Osteoblast (primary cell): ENCODE measurements at places on chromosomes 2 and 18. TPM values are rescaled to one million over a fixed set of nuclear protein-coding genes. Genes with fewer than 3 reads are reported as not detected.

CAPN14 gene
- total RNA-seq: under 0.01 TPM in 2 replicates

DNA sequence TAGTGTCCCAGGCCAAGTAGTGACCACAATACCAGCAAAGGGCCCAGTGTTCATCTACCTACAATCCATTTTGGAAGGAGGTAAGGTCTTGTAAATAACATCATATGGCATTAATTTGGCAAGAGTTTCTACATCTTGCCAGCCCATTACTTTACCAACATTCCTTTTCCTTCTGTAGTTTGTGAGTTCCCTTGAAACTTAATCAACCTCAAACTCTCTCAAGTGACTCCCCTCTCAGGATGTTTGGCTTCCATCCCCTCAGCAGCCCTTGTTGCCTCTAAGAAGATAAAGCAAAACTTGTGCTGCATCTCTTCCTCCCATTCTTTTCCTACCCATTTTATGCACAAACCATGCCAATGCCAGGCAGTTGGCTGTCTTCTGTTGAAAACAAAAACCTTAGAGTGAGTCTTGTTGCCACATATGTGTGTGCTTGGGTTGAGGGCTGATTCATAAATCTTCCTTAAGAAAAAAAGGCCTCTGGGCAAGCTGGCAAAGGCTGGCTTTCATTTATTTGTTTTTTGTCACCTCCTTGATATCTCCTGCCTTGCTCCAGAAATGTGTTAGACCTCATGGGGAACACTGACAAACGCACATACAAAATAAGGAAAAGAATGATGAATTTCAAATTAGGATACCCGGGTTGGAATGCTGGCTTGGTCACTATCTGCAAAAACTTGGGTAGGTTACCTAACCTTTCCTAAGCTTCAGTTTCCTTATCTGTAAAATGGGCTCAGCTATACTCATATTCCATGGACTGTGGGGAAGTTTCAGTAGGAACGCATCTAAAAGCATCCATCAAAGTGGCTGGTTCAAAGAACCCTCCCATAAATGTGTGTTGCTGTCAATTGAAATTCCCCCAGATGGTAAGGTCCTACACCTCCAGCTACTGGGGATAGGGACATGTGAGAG is 29.4 kb upstream of the ST3GAL5 start:
- no peaks in the 10 kb centered on the region for H3K27me3 ChIP-seq
- H3K4me1 ChIP-seq: peaks cover 8% of the 10 kb centered on the region
- no peak for DNase-seq
- no peak overlapping the region for H3K4me3 ChIP-seq

TLX2 gene
- total RNA-seq: under 0.01 and 0.36 TPM in 2 replicates

GRCh38 chr2:239827523-239827890 is 197.6 kb downstream of the NDUFA10 start:
- no peak for DNase-seq
- no peaks in the 10 kb centered on the region for H3K36me3 ChIP-seq
- H3K4me1 ChIP-seq: no peaks in the 10 kb centered on the region
- H3K27me3 ChIP-seq: no peaks in the 10 kb centered on the region
- no peak overlapping the region for H3K4me3 ChIP-seq

DNA sequence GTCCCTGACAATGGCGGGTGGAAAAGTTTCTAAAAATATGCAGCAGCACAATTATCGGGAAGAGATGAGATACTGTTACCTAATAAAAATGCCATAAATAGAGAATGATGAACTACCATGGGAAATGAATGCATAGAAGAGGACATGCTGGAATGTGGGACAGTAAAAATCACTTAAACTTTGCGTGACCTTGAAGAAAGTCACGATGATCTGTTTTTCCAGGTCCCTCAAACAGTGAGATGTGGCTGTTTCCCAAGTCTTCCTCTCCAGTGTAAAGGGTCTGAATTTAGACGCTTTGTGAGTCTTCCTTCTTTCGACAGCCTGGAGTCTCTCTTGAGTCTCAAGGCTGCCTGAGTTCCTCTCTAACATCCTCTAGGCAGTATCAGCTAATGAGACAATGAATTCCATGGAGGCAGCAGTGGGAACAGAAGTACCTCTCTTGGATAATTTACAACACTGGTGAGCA is 1.4 kb downstream of the CLUL1 start:
- H3K36me3 ChIP-seq: no peaks in the 10 kb centered on the region
- no peak for DNase-seq
- H3K27ac ChIP-seq: no peak overlapping the region
- H3K4me3 ChIP-seq: no peak overlapping the region

DNA sequence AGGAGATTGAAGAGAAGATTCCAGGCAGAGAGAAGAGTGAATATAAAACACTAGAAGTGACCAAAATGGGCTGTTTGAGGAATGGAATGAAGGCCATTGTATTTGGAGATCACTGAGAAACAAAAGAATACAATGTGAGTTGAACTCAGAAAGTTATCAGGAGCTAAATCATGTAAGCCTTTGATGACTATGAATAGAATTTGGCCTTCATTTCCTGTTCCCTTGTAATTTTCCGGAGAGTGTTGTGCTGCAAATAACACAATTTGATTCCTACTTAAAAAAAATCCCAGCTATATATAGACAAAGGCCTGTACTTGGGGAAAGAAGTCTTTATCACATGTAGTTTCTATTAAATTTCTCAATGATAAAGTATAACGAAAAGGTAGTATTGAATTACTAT is 33.7 kb upstream of the KYNU start:
- DNase-seq: no peak
- H3K27ac ChIP-seq: no peak overlapping the region
- H3K4me1 ChIP-seq: no peaks in the 10 kb centered on the region
- no peaks in the 10 kb centered on the region for H3K27me3 ChIP-seq
- no peaks in the 10 kb centered on the region for H3K36me3 ChIP-seq

GRCh38 chr2:150178591-150178990 is 308.9 kb downstream of the RND3 start:
- H3K4me3 ChIP-seq: no peak overlapping the region
- H3K27ac ChIP-seq: no peak overlapping the region
- H3K27me3 ChIP-seq: no peaks in the 10 kb centered on the region
- no peak for DNase-seq
- H3K4me1 ChIP-seq: peaks cover 4% of the 10 kb centered on the region

GAD1 gene
- 0.36 and 0.59 TPM in 2 replicates for total RNA-seq

SGO2 gene
- total RNA-seq: 3.2 and 4.0 TPM in 2 replicates

DNA sequence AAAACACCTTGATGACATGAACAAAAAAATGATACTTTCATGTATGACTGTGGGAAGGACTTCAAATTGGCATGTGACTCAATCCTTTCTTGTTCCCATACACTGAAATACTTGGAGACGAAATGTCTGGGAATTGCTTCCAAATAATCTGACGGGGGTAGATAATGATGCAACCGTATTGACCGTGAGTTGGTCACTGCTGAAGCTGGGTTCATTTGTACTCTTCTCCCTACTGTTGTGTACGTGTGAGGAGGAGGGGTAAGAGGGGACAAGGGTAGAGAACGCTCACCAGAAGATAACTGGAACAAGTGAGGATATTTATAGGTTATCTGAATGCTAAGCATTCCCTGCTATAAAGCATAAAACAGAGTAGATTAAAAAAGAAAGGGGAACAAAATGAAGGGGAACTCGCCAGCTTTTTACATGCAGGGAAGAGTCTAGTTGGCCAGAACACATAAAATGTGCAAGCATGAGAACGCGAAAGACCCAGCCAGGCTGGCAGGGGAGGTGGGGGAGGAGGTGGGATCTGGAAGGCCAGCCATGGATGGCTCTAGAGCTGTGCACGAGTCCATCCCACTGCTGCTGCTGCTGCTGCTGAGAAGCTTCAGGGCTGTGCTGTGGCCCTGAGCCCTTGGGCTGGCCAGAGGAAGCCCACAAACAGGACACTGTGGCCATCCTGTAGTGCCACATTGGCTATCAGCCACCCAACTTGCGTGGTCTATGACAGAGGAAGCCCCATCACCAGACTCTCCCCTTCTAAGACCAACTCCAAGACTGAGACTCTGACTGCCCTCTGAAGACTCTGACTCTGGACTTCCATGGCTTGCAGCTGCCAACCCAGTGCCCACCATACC is 15.2 kb upstream of the CETN1 start:
- no peaks in the 10 kb centered on the region for H3K4me1 ChIP-seq
- no peak for DNase-seq
- H3K36me3 ChIP-seq: no peaks in the 10 kb centered on the region
- H3K4me3 ChIP-seq: no peak overlapping the region
- H3K27ac ChIP-seq: no peak overlapping the region

DNA sequence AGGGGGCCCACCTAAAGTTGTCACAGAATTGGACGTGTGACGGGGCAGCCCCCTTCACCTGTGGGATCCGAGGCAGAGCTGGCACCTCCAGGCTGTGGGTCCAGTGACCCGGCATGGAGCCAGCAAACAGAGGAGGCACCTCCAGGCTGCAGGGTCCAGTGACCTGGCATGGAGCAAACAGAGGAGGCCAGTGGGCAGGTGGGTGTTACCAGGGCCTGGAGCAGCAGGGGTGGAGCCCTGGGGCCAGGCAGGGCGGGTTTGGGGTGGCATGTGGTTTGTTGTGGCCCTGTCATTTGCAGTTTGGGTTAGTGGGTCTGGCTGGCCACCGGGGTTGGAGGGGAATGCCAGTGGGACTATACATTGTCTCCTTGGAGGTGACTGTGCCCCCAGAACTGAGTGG is 68.2 kb downstream of the HPCAL1 start:
- DNase-seq: peak; percentile 80
- H3K4me3 ChIP-seq: no peak overlapping the region
- H3K27me3 ChIP-seq: no peaks in the 10 kb centered on the region

ZC3H6 gene
- 4.3 and 7.1 TPM in 2 replicates for total RNA-seq

DNA sequence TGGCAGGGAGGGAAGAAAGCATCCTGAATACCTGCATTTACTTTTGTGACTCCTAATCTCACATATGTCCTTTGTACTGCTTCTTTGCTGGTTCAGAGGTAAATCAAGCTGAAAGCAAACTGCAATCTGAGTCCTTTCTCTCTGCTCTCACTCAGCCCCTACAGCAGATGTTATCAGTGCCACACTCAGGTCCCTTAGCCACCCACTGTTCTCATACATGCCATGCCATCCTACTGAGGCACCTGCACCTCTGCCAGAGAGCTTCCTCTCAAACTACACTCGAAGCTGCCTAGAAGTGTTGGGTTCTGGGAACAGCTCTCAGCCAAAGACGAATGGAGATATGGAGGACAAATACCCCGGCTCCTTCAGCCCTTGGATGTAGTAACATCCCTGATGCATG is 244.5 kb downstream of the TXNL1 start:
- H3K27ac ChIP-seq: no peak overlapping the region
- no peaks in the 10 kb centered on the region for H3K27me3 ChIP-seq
- no peaks in the 10 kb centered on the region for H3K4me1 ChIP-seq
- H3K36me3 ChIP-seq: no peaks in the 10 kb centered on the region
- H3K4me3 ChIP-seq: no peak overlapping the region

PTH2R gene
- total RNA-seq: under 0.01 TPM in 2 replicates

GPR155 gene
- 3.5 and 4.3 TPM in 2 replicates for total RNA-seq

GRCh38 chr2:126674075-126674744 is 18.3 kb downstream of the GYPC start:
- no peaks in the 10 kb centered on the region for H3K27me3 ChIP-seq
- H3K36me3 ChIP-seq: no peaks in the 10 kb centered on the region

PSD4 gene
- 1.2 and 1.8 TPM in 2 replicates for total RNA-seq

KYNU gene
- 5.9 and 10.9 TPM in 2 replicates for total RNA-seq

DNA sequence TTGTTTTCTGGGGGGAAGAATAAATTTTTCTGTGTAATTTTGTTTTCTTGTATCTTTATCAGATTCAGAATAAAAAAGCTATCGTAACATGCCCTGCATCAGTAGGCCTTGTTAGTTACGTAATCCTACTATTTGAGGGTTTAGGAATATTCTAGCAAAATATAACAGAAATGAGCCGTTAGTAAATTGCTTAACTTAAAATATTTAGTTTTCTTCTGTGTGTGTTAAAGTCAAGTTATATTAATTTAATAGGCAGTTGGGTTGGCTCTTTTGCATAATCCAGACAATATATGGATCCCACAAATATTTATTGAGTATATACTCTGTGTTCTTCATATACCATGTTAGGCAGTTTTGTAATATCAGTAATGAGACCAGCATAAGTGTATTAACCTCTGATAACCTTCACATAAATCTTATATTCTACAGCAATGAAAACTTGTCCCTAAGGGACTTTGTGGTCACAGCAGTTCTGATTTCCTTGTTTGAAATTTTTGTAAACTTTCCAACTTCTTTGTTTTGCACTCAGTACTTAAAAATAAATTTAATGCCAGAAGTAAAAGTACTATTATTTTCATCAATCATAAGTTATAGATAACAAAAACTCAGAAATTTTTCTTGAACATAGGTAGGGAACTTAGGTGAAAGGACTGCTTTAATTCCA is 151.9 kb downstream of the FMNL2 start:
- no peaks in the 10 kb centered on the region for H3K4me1 ChIP-seq
- no peaks in the 10 kb centered on the region for H3K36me3 ChIP-seq
- no peak overlapping the region for H3K4me3 ChIP-seq
- no peak for DNase-seq
- no peak overlapping the region for H3K27ac ChIP-seq

DNA sequence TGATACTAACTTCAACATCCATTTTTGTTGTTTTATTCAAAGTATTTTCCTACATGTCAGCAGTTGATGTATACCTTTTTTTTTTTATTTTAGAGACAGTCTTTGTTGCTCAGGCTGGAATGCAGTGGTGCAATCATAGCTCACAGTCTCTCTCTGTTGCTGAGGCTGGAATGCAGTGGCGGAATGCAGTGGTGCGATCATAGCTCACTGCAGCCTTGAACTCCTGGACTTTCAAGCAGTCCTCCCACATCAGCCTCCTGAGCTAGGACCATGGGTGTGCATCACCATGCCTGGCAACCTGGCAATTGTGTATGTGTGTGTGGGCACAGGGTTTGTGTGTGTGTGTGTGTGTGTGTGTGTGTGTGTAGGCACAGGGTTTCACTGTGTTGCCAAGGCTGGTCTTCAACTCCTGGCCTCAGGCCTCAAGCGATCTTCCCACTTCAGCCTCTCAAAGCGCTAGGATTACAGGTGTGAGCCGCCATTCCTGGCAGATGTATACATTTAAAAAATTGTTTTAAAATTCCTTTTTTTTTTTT is 24.8 kb downstream of the SANBR start:
- no peak for DNase-seq
- H3K4me1 ChIP-seq: no peaks in the 10 kb centered on the region
- H3K27me3 ChIP-seq: no peaks in the 10 kb centered on the region
- H3K27ac ChIP-seq: no peak overlapping the region

DNA sequence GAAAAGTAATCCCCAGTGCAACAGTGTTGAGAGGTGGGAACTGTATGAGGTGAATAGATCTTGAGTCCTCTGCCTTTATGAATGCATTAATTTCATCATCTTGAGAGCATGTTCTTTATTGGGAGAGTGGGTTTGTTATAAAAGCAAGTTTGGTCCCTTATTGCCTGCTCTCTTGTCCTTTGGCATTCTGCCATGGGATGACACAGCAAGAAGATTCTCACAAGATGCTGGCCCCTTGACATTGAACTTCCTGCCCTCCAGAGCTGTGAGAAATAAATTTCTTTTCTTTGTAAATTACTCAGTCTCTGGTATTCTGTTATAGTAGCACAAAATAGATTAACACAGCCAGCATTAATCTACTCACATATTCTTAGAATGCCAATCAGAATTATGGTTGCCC is 108.6 kb downstream of the EHBP1 start:
- no peaks in the 10 kb centered on the region for H3K27me3 ChIP-seq
- DNase-seq: no peak
- no peak overlapping the region for H3K4me3 ChIP-seq
- peaks cover 18% of the 10 kb centered on the region for H3K4me1 ChIP-seq
- H3K27ac ChIP-seq: no peak overlapping the region
- H3K36me3 ChIP-seq: no peaks in the 10 kb centered on the region

- no peaks in the 10 kb centered on the region for H3K27me3 ChIP-seq
- no peaks in the 10 kb centered on the region for H3K36me3 ChIP-seq
- no peak overlapping the region for H3K4me3 ChIP-seq
- no peak overlapping the region for H3K27ac ChIP-seq
- DNase-seq: no peak
Measured at GRCh38 chr18:61019338-61020301, 313.6 kb upstream of the CDH20 start.
